Spinal cord (tissue), 10 donors: ENCODE measurements at places on chromosomes 12 and 14. TPM values are rescaled to one million over a fixed set of nuclear protein-coding genes. Genes with fewer than 3 reads are reported as not detected.

GRCh38 chr12:92608151-92609091, 94.4 kb upstream of the PLEKHG7 start:
- DNase-seq = no peak

GRCh38 chr12:42583016-42583415, 6.5 kb downstream of the PRICKLE1 start:
- DNase-seq = no peak

DNA sequence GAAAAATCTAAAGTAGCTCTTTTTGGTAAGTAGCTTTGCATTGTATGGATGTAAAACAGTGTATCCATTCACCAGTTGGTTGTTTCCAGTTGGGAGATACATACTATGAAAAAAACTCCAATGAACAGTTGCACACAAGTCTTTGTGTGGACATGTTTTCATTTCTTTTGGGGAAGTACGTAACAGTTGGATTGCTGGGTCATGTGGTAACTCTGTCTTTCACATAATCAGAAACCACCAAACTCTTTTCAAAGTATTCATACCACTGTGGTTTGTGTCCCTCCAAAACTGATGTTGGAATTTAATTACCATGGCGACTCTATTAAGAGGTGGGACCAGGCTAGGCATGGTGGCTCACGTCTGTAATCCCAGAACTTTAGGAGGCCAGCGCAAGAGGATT, 58.9 kb upstream of the RESF1 start:
- no peak for DNase-seq

DNA sequence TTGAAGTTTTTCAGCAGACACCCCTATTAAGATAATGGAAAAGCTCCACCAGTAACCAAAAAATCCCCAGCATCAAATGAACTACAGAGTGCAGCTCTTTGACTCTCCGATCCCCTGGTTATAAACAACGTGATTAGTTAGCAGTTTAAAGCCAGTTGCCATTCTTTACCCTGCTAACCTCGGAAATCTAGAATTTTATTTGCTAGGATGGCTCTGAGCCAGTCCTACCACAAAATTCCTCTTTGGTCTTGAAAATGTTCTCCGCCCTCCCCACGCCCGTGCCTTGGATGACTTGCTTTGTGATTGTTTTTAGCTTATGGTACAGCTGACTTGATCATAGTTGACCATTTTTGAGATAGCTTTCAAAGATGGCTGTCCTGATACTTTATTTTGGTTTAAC, 1.2 kb downstream of the KLHDC2 start:
- DNase-seq = no peak

GRCh38 chr12:2904260-2904659, 13.6 kb downstream of the TULP3 start:
- DNase-seq = no peak

DNA sequence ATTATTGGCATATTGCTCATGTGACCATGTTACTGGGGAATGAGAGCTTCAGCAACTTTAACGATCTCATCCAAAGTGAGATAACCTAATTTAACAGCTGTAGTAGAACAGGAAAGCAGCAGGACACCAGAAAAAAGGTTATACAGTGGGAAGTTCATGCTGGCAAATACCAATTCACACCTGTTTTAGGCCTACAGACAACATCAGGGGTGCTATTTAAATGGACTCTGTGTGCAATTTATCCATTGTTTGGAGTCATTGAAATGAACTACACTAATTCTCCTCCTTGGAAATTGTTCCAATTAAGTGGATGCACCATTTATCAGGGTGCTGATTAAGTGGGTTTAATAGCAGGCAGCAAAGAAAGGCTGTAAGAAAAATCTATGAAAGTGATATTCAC, 424.4 kb upstream of the LMO3 start:
- DNase-seq = no peak

- no peak for DNase-seq
These were observed 65.8 kb downstream of the NUMB start for GRCh38 chr14:73392329-73393257.

GRCh38 chr12:46959502-46959901, 119.9 kb upstream of the PCED1B start:
- DNase-seq = no peak

The ADGRD1 gene
- 9.9 TPM for polyA plus RNA-seq

The LALBA gene
- not detected for polyA plus RNA-seq

GRCh38 chr14:44995196-44995595, 33.2 kb downstream of the TOGARAM1 start:
- DNase-seq = no peak

The HOXC12 gene
- polyA plus RNA-seq = not detected

- no peak for DNase-seq
These were observed 66.7 kb downstream of the SETD3 start for GRCh38 chr14:99413911-99414310.

- DNase-seq = no peak
These were observed 10.4 kb downstream of the BEST3 start for GRCh38 chr12:69688471-69689427.

DNA sequence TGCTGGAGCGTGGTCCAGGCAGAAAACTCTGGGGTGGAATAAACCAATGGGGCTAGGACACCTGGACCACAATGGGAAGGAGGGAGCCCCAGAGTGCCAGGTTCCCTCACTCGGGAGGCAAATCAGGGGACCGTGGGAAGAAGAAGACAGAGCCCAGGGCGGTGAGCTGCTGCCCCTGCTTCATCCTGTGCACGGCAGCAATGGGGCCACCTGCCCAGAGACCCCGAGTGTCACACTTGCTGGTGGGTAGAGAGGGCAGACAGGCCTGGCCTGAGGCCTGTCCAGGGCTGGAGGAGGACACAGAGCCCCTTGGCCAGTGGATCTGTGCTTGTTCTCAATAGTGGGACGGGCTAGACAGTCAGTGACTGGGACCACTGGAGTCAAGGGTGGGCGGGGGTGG, 58.2 kb downstream of the DIO3 start:
- no peak for DNase-seq

The RASSF8 gene
- 25.1 TPM for polyA plus RNA-seq

The TBK1 gene
- polyA plus RNA-seq = 22.3 TPM

The RAB2B gene
- polyA plus RNA-seq = 42.3 TPM

GRCh38 chr14:76514213-76514998, 138.5 kb downstream of the ESRRB start:
- no peak for DNase-seq
